Activated naive CD4-positive, alpha-beta T cell treated with anti-CD3 and anti-CD28 coated beads, Interleukin-2, amount 50 U/mL, for 72 hours (primary cell): ENCODE measurements at places on chromosomes 1 and 21.

DNA sequence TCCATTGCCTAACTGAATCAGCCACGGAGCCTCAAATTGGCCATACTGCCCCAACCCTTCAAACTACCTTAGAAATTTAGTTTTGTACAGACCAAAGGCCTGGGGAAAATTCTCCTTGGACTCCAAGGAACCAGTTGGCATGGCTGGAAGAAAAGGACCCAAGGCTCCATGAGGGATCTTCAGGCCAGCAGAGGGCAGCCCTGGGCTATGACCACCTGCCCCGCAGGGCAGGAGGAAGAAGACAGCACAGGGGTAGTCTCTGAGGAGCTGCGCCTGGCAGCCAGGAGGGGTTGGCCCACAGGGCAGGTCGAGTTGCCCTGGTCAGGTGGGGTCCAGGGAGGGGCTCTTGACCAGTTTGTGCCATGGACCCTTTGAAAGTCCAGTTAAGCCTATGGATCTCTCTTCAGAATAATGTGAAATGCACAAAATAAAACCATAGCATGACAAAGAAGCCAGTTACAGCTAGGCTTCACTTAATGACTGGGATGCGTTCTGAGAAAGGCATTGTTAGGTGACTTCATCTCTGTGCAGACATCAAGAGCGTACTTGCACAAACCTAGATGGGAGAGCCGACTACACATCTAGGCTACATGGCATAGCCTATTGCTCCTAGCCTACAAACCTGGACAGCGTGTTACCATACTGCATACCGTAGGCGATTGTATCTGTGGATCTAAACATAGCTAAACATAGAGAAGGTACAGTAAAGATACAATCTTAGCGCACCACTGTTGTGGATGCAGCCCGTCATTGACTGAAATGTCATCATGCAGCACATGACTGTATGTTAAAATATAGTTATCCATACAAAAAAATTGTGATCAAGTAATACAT lies 26.1 kb downstream of the CACNA1S start:
- DNase-seq = no peak

DNA sequence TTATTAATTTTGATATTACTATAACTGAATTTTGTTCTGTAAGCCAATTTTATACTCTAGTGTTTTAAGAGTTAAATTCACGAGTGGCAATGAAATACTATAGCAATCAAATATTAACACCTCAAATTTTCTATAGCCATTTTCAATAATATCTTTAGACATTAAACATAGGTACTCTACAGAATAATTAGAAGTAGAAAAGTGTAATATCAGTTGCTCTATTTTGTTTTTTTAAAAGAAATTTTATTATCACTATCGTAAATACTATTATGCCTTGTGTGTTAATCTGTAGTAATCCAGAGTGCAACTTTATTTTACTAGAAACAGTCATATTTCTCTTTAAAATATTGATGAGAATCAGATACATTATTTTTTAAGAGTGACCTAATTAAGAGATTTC lies 691.2 kb downstream of the USP25 start:
- DNase-seq = no peak

GRCh38 chr1:180881806-180882509 lies 30.7 kb upstream of the KIAA1614 start:
- no peak for DNase-seq

GRCh38 chr1:31511848-31512615 lies 64.3 kb upstream of the TINAGL1 start:
- DNase-seq = no peak

GRCh38 chr1:64564891-64565290 lies 95.0 kb downstream of the CACHD1 start:
- DNase-seq = no peak

- no peak for DNase-seq
Observed at GRCh38 chr1:32040711-32041110, 27.0 kb downstream of the KHDRBS1 start.

GRCh38 chr1:169106921-169107602 lies 572 bp downstream of the ATP1B1 start:
- no peak for DNase-seq

DNA sequence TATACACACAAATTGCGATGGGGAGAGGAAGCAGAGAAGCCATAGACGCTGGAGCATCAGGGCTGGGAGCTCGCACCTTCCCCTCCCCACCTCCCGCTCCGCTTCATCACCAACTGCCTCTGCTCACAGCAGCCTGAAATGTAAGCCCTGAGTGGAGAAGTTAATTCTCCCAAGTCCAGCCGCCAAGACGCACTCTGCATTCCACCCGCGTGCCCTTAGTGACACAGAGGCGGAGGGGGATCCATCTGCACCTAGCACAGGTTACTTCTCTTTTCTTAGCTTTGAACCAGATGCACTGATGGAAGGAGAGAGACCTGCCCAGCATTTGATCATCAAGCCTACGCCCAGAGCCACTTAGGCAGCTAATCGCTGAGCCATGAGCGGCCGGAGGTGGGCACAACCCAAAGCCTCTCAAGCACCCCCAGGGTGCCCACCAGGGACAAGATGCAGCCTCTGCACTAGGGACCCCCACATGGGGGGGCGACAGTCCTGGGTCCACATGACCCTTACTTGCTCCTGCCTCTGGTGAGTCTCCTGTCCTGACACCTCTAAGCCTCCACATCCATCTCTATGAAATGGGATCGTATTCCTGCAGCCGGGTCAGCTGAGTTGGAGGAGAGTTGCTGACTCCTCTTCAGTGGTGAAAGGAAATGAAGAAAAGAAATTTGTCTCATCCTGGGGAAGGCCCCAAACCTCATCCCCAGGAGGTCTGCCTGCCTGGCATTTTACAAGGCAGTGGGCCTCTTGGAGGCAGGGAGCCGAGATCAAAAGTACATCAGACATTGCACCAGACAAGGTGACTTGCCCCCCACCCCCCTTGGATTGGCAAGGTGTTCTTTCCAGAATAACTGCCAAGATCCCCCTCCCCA lies 316.2 kb downstream of the MATN1 start:
- no peak for DNase-seq

- DNase-seq = no peak
Observed at GRCh38 chr1:35301674-35302392, 33.3 kb downstream of the ZMYM4 start.

DNA sequence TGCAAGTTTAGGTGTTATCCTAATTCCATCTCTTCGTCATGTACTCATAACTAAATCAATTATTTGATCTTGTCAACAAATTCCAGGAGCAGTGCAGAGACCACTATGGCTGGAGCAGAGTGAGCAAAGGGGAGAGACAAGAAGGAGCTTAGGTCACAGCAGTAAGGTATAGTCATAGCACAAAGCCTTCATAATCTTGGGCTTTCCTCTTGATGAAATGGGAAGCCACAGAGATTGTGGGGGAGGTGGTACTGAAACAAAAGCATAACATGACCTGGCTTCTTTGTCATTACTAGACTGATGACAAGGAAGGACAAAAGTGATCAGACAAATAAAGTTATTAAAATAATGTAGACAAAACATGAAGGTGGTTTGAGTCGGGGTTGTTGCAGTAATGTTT lies 60.1 kb upstream of the PTGS2 start:
- DNase-seq = no peak

DNA sequence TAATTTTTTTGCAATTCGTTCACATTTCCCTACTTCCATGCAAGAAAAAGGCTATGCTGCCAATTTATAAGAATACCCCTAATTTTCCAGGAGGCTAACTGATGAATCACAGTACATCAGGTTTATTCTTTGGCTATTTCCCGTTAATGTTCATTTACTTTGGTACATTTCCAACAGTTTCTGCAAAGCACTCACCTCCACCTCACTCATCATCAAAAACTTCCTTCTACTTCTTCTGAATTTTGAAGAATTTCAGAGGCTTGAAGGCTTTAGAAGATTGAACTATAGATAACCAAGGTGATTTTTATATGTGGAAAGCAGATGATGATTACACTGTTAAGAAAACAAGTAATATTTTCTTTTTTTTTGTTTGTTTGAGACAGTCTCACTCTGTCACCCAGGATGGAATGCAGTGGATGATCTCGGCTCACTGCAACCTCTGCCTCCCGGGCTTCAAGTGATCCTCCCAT lies 60.5 kb upstream of the HP1BP3 start:
- DNase-seq = no peak

DNA sequence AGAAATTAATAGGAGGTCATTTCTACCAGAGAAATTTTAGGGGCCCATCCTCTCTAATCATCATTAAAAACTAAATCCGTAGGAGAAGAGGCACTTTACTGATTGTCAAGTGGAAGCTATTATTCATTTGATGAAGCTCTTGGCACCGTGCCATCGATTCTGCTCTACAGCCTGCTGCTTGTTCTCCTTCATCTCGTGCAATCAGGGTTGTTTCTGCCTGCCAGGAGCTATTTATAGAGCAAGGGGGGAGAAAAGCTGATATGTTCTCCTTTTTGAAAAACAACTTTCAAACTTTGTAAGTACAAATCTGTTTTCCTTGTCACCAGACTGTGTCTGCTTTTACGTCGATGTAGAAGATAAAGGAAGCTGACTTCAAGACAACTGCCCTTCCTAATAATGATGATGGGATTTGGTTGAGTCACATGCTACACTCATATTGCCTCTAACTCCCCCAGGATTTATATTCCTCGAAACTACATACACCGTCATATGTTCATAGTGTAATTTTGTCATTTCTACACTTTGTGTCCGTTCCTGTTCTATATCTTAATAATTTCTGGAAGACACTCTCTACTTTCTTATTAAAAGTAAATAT lies 169.6 kb upstream of the LHX8 start:
- DNase-seq = no peak

- DNase-seq = no peak
Observed at GRCh38 chr1:184840596-184840995, 85.9 kb upstream of the EDEM3 start.

GRCh38 chr1:228039006-228039903 lies 32.5 kb downstream of the WNT3A start:
- no peak for DNase-seq

- no peak for DNase-seq
Observed at GRCh38 chr1:193299038-193299437, 112.6 kb upstream of the B3GALT2 start.

DNA sequence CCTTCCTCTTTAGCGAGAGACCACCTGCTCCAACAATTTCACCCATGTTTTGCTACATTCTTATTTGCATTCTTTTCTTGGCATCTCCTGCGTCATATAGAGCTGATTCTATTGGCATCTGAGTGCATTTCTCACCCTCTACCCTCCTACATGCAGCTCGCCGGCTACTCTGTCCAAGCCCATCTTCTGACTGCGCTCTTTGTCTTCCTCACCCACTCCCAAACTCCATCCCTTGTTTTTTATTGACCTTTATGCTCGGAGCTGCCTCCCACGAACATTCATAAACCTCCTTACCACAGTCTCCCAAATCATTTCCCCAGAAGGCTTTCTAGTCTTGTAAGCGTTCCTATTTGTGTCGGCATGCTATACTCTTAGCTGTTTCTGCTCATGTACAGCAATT lies 33.6 kb upstream of the FMN2 start:
- DNase-seq = no peak

GRCh38 chr1:40385437-40386358 lies 12.2 kb downstream of the SMAP2 start:
- no peak for DNase-seq

GRCh38 chr1:184492536-184492935 lies 105.7 kb downstream of the C1orf21 start:
- no peak for DNase-seq

- DNase-seq = no peak
Observed at GRCh38 chr1:185990565-185990964, 256.4 kb downstream of the HMCN1 start.

DNA sequence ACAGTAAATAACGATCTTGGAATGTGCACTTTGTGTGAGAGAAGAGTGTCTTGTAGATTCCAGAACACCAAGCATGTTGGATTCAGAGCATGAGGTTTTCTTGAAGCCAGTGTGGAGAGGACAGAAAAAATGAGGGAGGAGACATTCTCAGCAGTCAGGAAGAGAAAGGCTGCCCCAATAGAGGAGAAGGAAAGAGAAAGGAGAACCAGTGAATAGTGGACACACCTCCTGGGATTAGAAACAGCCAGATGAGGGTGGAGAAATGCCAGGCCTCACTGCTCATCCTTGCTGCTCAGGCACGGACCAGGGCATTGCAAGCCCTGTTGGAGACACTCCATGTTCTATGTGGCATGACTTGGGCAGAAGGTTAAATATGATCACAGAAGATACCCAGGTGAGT lies 69.0 kb upstream of the KAZN start:
- no peak for DNase-seq

- no peak for DNase-seq
Observed at GRCh38 chr1:43809097-43809673, 101.8 kb downstream of the ST3GAL3 start.

DNA sequence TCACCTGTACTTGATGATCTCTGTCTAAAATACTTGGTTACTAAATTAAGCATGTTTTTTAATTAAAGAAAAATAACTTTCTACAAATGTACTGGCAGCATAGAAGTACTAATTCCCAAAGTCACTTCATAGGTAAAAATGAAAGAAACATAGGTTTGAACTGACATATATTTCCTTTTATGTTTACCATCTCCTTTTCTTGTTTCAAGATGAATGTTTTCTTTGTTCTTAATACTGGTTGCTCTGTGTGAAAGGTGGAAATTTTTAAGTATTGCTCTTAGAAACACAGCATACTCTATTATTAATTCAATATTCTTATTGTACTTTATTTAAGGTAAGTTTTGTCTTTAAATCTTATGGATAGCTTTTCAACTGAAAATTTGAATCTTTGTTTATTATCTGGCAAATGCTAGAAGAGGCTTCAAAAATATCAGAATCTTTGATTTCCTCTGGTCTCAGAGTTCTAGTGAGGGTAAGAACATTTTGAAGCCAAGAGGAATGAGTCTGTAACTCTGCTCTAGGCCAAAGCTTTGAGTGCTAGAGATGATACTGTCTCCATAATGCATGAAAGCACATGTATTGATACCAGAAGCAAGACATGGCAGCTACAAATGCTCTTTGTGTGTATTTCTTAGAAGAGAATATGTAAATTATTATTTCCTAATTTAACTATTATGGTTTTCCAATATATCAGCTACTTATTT lies 18.2 kb downstream of the RRP15 start:
- no peak for DNase-seq

DNA sequence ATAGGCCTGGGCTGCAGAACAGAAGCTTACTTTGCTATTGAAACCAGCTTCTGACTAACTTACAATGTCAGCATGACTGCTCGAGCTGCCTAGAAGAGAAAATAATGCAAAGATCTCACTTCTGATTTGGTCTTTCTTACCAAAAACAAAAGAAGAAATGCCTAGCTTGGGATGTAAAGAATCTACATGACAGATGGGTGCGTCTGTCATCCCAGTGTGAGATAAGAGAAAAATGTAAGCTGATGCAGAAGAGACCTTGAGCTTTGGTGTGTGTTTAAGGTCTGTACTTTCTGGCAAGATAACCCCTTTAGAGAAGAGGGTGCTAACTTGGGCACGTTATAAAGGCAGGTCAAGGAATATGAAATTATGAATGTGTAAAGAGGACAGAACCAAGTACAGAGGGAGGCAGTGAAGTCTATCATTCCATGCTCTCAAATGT lies 3.6 kb downstream of the FAM20B start:
- DNase-seq = no peak

GRCh38 chr1:49163031-49163430 lies 386.3 kb upstream of the BEND5 start:
- DNase-seq = no peak

GRCh38 chr1:201983380-201983805 lies 945 bp downstream of the RNPEP start:
- DNase-seq = no peak

GRCh38 chr1:189432753-189433152 lies 1044.9 kb downstream of the BRINP3 start:
- DNase-seq = no peak
